ENCODE measurements at places on chromosomes 3 and 15.

GRCh38 chr3:38579141-38579540, 70.3 kb downstream of the SCN5A start:
- DNase-seq, result no peak

- DNase-seq, result no peak
Observed at GRCh38 chr3:16547561-16548357, 34.3 kb upstream of the RFTN1 start.

DNA sequence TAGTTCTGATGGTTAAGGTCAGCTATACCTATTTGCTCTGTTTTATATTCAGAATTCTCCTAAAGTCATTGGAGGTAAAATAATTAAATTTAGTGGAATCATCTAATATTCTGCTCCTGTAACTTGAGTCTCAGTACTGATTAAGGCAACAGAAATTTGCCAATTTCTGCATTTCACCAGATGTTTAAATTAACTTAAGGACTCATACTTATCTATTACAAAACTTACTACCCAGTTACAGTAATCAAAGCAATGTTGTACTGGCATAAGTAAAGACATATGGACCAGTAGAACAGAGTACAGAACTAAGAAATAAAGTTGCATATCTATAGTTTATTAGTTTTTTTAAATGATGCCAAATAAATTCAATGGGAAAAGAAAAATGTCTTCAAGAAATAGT, 1043.8 kb downstream of the OTOL1 start:
- no peak for DNase-seq

- DNase-seq, result peak; percentile 87
Observed at GRCh38 chr15:69478259-69478781, 25.7 kb downstream of the RPLP1 start.

GRCh38 chr3:111143-112069, 85.2 kb upstream of the CHL1 start:
- DNase-seq, result peak; percentile 0
